GM12864 (cell line): ENCODE measurements at places on chromosomes 3 and 15.

- DNase-seq, result no peak
These were observed 31.6 kb upstream of the SEMA3F start for GRCh38 chr3:50123394-50124051.

DNA sequence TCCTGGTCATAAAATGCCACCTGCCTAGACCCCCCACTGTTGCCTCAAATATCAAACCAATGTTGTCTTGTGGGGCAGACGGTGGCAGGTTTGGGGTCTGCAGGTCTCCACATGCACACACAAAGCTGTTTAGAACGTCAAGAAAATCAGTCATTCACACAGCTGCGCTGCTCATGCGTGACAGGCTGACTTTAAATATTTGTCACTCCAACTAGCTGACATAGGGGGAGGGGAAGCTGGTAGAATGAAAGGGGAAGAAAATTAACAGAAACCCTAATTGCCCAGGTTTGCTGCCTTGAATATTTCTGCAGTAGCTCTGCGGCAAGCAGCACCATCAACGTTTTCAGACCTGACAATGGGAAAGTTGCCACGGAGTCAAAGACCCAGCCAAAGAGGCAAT is 201.8 kb downstream of the ABHD5 start:
- peak; percentile 47 for DNase-seq

GRCh38 chr3:134666052-134666451 is 15.2 kb upstream of the KY start:
- DNase-seq, result no peak

GRCh38 chr3:28738425-28738824 is 389.8 kb upstream of the AZI2 start:
- DNase-seq, result no peak

- DNase-seq, result no peak
These were observed 406.0 kb downstream of the GAP43 start for GRCh38 chr3:116029266-116029665.

GRCh38 chr3:57825116-57825515 is 69.0 kb downstream of the SLMAP start:
- no peak for DNase-seq

DNA sequence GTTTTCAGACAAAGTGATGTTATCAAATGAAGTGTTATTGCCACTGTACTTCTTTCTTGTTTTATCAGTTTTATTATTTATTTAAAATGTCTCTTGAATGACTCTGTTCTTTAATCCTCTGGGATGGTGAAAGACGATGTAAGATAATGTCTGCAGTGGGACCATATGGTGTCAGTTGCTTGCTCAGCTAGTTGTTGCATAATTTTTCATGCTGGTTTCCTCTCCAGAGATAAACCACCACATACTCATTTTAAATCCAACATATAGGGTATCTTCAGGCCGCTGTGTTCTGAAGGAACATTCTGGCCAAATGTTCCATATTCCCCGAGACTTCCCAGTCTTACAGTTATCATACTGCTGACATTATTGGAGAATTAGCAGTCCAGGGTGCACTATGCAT is 75.9 kb downstream of the GABRG3 start:
- DNase-seq, result no peak

- DNase-seq, result no peak
These were observed 198.6 kb upstream of the BCL6 start for GRCh38 chr3:187943677-187944389.
